ENCODE measurements at places on chromosomes 5 and 9.

GRCh38 chr5:169280286-169280685 lies 20.7 kb downstream of the SLIT3 start:
- peak; percentile 65 for DNase-seq

- no peak for DNase-seq
Observed at GRCh38 chr5:16690243-16690852, 73.6 kb upstream of the RETREG1 start.

DNA sequence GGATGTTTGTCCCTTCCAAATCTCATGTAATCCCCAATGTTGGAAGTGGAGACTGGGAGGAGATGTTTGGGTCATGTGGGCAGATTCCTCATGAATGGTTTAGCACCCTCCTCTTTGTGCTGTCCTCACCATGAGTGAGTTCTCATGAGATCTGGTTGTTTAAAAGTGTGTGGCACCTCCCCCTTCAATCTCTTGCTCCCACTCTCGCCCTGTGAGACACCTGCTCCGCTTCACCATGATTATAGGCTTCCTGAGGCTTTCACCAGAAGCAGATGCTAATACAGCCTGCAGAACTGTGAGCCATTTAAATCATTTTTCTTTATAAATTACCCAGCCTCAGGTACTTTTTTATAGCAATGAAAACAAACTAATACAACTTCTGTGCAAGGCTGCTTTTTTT lies 127.3 kb upstream of the CCDC152 start:
- DNase-seq, result no peak

DNA sequence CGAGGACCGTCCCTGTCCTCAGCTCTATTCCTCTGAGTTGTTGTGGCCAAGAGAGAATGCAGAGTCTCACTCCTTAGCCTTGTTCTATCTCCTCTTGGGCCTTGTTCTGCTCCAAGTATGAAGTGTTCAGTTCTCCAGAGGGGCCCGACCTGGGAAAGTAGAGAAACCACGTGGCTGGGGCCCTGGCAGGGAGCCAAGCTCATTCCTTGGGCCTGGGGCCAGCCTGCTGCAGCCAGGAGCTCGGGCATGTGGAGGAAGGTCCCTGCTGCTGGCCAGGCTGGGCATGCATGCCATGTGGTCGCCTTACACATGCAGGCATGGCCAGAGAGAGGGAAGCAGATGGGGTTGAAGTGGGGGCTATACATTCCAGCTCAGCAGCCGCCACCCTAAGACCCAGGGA lies 60.7 kb downstream of the COL27A1 start:
- no peak for DNase-seq

DNA sequence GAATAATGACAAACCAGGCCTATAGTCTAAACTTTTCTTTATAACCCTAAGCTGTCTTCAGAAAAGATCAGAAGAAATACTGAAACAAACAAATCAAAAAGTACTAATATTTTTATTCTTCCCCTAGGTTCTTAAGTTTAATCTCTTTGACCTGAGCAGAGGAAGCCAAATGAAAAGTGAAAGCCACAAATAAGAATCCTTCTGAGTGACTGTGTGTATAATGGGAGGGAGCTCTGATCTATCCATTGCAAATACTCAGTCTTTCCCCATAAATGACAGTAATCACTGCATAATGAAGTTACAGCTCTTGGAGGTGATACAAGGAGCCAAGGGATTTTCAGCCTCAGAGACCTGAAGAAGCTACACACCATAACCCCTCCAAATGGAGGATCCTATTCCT lies 126.9 kb upstream of the ATP10B start:
- no peak for DNase-seq

- no peak for DNase-seq
Observed at GRCh38 chr9:114021578-114021977, 56.5 kb downstream of the AMBP start.

GRCh38 chr5:170067574-170068170 lies 38.0 kb upstream of the FOXI1 start:
- no peak for DNase-seq

DNA sequence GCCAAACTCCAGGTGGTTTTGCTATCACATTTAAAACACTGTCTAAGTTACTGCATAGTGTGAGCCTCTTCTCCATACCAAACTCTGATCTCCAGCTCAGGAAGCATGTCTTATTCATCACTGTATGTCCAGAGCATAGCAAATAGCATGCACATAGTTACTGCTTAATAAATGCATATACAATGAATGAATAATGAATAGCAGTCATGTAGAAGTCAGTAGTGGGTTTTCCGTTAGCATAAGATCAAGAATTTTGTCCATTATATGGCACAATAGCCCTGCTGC lies 329.4 kb downstream of the ARRDC3 start:
- DNase-seq, result no peak

DNA sequence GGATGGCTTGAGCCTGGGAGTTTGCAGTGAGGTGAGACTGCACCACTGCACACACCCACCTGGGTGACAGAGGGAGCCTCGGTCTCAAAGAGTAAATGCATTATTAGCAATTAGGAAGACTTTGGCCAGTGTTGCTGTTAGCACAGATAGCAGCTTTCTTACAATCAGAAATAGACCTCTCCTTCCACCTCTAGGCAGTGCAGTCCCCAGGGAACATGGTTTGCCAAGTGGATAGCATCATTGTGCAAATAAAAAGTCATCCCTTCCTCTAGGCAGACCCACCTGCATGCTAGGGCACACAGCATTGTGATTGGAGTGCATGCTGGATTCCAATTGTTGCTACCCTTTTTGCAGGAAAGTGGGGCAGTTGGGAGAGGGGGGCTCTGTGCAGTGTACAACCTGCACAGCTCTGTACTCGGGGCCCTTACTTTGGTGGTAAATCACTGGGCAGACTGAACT lies 77.9 kb upstream of the KLF9 start:
- peak; percentile 61 for DNase-seq

- no peak for DNase-seq
Observed at GRCh38 chr5:39169081-39169480, 50.3 kb downstream of the FYB1 start.

GRCh38 chr9:123571240-123571639 lies 215.2 kb downstream of the CRB2 start:
- no peak for DNase-seq

GRCh38 chr5:109803854-109804253 lies 114.1 kb downstream of the MAN2A1 start:
- DNase-seq, result no peak

GRCh38 chr5:147369742-147370374 lies 135.0 kb downstream of the STK32A start:
- DNase-seq, result peak; percentile 6

DNA sequence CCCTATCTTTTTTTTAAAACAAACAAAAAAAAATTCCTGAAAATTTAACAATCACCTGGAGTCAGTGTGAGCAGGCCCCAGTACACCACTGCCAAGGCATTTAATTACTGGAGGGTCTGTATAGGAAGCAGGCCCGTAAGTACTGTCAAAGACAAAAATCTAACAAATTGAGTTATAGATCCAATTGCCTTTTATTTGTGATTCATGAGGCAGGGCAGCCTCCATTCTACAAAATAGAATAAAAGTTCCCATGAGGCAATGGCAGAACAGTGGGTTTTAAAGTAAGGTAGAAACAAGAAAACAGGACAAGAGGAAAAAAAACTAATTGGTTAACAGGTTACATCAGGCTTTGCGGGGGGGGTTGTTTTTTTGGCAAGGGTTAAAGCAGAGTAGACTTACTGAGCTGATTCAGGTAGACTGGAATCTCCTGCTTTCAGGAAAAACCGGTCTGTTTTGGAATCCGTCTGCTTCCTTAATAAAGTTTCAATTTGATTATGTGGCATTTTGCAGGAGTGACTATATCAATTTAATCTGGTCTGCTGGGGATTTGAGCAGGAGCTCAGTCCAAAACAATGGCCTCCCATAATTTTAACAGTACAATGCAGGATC lies 48.9 kb downstream of the AUH start:
- DNase-seq, result no peak

- no peak for DNase-seq
Observed at GRCh38 chr5:230711-231110, 12.6 kb downstream of the SDHA start.

Measured in NCI-H2171 treated with DMSO at 0.1 percent for 48 hours (cell line).